ENCODE measurements at places on chromosomes 2 and 18. TPM values are rescaled to one million over a fixed set of nuclear protein-coding genes. Genes with fewer than 3 reads are reported as not detected.
A peak's percentile ranks its signal among the peaks of the same experiment; 100 is the strongest.

- H3K27me3 ChIP-seq, result peaks cover 12% of the 10 kb centered on the region
- H3K4me3 ChIP-seq, result peak within 1 kb of the TSS; percentile 31
- no peak within 1 kb of the TSS for H3K27ac ChIP-seq
Measured at GRCh38 chr18:49561289-49562193, at the start of gene LIPG. LIPG (plus strand) TSS chr18:49562057; CDS start chr18:49562309, 252 bp downstream.

Gene SERPINB2
- total RNA-seq, result 144 TPM

DNA sequence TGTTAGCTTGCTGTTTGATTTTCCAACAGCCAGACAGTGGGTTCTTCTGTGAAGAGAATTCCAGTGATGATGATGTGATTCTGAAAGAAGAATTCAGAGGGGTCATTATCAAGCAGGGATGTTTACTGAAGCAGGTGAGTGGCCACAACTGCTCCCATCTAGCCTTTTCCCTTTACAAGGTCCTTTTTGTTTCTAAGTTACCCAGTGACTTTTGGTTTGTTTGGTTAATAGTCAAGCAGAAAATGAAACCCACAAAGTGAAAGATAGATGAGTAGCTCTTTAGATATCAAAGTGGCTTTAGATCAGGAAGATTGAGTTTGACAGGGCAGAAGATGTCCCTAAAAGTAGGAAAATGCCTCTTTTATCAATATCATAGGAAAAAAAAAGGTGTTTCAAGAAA, 23.3 kb downstream of the PLEK start:
- H3K27ac ChIP-seq, result no peak overlapping the region
- H3K4me3 ChIP-seq, result no peak overlapping the region
- peaks cover 15% of the 10 kb centered on the region for H3K4me1 ChIP-seq
- H3K36me3 ChIP-seq, result no peaks in the 10 kb centered on the region
- no peaks in the 10 kb centered on the region for H3K27me3 ChIP-seq

- H3K27me3 ChIP-seq, result no peaks in the 10 kb centered on the region
- H3K36me3 ChIP-seq, result no peaks in the 10 kb centered on the region
- H3K4me3 ChIP-seq, result no peak overlapping the region
- no peaks in the 10 kb centered on the region for H3K4me1 ChIP-seq
- DNase-seq, result no peak
Measured at GRCh38 chr2:50401772-50402653, 629.9 kb downstream of the NRXN1 start.

GRCh38 chr2:99899882-99900281, 242.5 kb downstream of the AFF3 start:
- H3K36me3 ChIP-seq, result no peaks in the 10 kb centered on the region
- no peak overlapping the region for H3K4me3 ChIP-seq
- no peaks in the 10 kb centered on the region for H3K4me1 ChIP-seq
- H3K27ac ChIP-seq, result no peak overlapping the region
- no peaks in the 10 kb centered on the region for H3K27me3 ChIP-seq
- DNase-seq, result no peak

- no peaks in the 10 kb centered on the region for H3K4me1 ChIP-seq
- no peaks in the 10 kb centered on the region for H3K36me3 ChIP-seq
- no peak for DNase-seq
- no peak overlapping the region for H3K4me3 ChIP-seq
Measured at GRCh38 chr18:32478807-32479206, 8.1 kb upstream of the GAREM1 start.

Gene PAIP2B
- 11.6 TPM for total RNA-seq

DNA sequence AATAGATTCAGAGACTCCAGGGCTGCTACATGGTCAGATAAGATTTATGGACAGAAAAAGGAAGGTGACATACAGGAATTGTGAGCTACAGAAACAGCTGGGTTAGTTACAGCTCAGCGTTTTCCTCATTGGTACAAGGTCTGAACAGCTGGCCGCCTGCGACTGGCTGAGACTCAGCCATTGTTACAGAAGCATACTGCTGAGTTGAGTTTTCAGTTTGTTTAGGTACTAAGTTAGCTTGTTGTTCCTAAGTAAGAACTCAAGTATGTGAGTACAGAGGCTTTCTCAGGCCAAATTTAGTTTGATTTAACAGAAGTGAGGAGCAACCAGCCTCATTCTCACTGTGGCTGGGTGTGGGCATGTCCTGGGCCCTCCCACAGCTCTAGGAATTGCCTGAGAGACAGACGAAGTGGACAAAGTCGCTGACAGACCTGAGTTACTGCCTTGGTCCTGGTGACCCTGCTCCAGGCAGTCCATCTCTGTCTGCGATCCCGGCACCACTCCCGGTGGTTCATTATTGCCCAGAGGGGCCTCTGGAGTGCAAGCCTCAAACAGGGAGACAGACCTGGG, 27.8 kb upstream of the RHOB start:
- no peak for DNase-seq
- H3K27ac ChIP-seq, result peak overlapping the region; percentile 69
- no peaks in the 10 kb centered on the region for H3K27me3 ChIP-seq

GRCh38 chr2:105037572-105038382, at the start of gene MRPS9:
MRPS9 (plus strand) TSS chr2:105038069; CDS start chr2:105038093, 24 bp downstream.
- peak within 1 kb of the TSS; percentile 82 for H3K4me3 ChIP-seq
- peak; percentile 83 for DNase-seq
- H3K36me3 ChIP-seq, result no peaks in the 10 kb centered on the region
- H3K27ac ChIP-seq, result peak within 1 kb of the TSS; percentile 87
- H3K27me3 ChIP-seq, result no peaks in the 10 kb centered on the region

Gene SEPTIN10
- total RNA-seq, result 132 TPM

- H3K27me3 ChIP-seq, result no peaks in the 10 kb centered on the region
- peaks cover 9% of the 10 kb centered on the region for H3K36me3 ChIP-seq
- H3K4me3 ChIP-seq, result no peak overlapping the region
- H3K27ac ChIP-seq, result no peak overlapping the region
- no peaks in the 10 kb centered on the region for H3K4me1 ChIP-seq
- DNase-seq, result no peak
Measured at GRCh38 chr2:39368846-39369245, 68.2 kb downstream of the MAP4K3 start.

Gene METTL5
- total RNA-seq, result 36.5 TPM
